ENCODE measurements at places on chromosomes 1 and 21.

DNA sequence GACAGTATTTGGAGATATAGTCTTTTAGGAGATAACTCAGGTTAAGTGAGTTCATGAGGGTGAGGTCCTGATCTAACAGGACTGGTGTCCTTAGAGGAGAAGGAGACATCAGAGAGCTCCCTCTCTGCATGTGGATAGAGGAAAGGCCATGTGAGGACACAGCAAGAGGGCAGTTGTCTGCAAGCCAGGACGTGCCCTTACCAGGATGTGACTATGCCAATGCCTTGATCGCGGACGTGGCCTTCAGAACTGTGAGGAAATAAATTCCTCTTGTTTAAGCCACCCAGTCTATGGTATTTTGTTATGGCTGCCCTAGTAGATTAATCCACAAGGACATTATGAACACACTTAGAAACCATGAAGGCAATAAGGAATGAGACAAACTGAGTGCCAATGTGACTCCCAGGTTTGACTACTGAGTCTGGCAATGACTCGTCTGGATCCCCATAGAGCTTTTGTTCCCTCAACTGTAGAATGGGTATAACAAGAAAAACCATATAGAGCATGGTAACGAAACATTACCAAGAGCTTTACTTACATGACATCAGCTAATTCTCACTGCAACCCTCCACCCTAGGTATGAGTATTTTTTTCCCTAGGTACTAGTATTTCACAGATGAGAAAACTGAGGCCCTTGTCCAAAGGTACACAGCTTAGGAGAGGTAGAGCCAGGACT is 6.5 kb downstream of the URB1 start:
- DNase-seq = no peak

GRCh38 chr1:15788624-15789301 is 18.7 kb downstream of the UQCRHL start:
- DNase-seq = no peak

DNA sequence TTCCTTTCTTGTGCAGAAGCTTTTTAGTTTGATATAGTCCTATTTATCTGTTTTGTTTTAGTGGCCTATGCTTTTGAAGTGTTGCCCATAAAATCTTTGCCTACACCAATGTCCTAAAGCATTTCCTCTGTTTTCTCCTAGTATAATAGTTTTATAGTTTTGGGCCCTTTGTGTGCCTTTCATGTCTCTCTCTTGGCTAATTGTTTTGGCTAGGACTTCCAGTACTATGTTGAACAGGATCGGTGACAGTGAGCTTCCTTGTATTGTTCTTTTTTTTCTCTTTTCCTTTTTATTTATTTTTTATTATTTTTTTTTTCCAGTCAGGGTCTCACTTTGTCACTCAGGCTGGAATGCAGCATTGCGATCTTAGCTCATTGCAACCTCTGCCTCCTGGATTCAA is 47.0 kb upstream of the WARS2 start:
- no peak for DNase-seq

- no peak for DNase-seq
Observed at GRCh38 chr1:167161242-167161641, 59.4 kb upstream of the POU2F1 start.

GRCh38 chr21:18986197-18986596 is 582.6 kb upstream of the TMPRSS15 start:
- DNase-seq = no peak

DNA sequence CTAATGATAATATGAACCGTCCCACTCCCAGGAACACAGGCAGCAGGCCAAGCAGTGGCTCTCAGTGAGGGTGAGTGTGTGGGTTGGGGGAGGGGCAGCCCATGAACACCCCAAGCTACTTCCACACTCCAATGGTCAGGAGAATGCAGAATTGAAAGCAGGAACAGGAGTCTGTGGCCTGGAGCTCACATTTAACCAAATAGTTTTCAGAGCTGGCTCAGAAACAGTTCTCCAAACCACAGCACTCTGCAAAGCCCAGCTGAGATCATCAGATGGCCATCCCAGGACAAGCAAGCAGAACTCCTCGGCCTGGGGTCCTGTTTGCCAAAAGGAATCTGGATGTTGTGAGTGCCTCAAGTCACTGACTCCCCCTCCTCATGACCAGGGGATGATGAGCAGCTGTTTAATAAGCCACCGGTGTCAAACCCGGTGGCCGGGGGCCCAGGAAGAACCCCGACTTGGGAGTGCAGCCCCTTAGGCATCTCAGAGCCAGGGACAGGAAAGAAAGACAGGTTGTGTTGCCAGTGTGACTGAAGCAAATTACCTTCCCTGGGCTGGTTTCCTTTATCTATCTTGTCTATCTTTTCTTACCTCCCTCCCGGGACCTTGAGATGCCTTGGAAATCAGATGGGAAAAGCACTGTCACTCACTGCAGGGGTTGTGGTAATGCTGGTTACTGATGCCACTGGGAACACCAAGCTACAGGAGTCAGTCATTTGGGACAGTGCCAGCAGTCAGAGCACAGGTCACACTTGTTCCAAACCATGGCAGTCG is 20.4 kb downstream of the DEGS1 start:
- DNase-seq = peak; percentile 65

DNA sequence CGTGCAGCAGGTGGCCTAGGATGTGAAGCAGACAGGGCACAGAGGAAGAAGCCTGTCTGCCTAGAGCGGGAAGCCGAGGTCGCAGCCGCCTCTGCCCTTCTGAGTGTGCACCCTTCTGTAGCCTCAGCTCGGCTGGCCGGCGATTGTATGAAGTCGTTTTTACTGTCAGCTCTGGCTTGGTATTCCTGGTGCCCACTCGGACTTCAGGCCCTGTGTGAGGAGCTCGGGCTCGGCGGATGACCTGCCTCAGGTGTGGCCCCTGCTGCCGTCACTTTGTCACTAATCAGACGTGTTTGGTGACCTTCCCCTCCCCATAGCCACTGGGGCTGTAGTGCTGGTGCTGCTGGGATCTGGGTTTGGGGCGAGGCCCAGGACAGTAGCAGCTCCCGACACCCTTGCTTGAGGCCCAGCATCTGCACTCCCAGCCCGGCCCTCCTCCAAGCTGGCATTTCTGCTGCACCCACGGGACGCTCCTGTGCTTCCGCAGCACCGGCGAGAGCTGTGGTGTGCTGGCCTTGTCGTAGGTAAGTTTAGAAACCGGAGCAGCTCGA is 18.1 kb downstream of the SLX9 start:
- no peak for DNase-seq

- DNase-seq = no peak
Observed at GRCh38 chr1:236027104-236027503, 37.8 kb downstream of the NID1 start.

GRCh38 chr21:17554679-17555465 is 42.0 kb downstream of the CXADR start:
- no peak for DNase-seq

DNA sequence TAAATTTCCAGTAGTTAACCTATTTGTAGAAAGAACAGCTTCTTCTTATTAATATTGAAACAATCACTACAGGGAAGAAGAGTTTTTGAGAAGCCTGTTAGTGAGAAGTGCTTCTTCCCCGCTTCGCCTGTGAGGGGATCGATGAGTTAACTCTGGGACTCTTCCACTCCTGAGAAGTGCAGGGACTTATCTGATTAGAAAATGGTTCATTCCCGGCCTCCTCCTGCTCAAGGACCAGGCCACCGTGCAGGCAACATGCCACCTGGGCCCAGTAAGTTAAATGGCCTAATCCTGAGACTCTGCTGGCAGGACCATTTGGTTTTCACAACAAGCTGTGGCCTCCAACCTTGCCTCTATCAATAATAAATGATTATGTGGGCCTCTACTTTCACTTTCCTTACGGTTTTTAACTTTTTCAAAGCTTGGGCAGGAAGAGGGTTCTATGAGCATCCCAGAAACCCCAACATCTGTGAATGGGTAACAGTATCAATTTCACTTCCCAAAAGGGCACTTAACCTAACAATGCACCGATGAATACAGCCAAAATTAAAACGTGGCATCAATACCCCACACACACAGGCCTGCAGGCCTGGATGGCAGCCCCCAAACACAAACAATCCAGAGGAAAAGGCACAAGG is 33.1 kb downstream of the SIPA1L2 start:
- no peak for DNase-seq

DNA sequence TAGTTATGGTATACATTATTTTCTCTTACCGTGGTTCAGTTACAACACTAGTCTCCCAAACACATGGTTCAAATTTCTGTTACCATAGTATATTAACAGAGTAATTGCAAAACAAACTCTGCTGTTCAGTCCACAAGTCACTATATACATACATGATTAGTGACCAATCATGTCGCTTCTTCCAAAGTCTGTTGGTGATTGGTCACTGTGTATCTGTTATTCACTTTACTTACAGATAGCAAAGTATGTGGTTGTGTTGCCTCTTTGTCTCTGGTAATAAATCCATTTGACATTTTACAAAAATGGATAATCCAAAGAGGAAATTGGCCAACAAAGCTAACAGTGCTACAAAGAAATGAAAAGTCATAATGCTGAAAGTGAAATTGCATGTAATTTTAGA is 107.2 kb downstream of the RABGAP1L start:
- DNase-seq = no peak

DNA sequence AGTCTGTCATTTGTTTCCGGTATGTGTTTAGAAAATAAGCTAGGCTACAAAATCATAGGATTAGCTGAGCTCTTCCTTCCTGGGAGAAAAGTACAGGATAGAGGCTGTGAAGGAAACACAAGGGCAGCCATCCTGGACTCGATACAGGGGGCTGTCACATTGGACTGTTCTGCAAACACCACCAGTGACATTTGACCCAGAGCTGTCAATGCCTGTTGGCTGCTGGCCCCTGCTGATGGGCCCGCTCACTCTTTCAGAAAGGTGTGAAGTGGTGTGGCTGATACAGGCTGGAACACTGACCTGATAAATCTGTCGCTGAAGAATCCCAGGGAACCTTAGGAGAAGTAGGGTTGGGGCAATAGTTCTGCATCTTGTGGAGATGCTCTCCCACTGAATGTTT is 183.1 kb downstream of the RHOU start:
- no peak for DNase-seq

DNA sequence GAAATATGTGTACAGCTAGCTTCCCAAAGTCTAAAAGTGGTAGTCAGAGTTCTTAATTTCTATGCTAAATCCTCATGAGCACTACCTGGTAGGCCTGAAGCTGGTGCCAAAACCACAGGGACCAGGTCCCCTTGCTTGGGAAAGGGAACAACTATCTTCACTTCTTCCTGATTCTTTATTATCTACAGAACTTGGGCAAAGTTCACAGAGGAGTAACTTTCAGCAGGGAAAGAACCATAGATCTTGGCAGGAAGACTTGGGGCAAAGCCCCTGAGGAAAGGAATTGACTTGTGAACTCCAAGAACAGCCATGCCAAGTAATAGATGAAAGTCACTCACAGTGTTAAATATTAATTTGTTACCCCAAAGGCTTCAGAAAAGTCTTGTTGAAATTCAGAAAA is 193.0 kb downstream of the ZC3H11B start:
- no peak for DNase-seq

DNA sequence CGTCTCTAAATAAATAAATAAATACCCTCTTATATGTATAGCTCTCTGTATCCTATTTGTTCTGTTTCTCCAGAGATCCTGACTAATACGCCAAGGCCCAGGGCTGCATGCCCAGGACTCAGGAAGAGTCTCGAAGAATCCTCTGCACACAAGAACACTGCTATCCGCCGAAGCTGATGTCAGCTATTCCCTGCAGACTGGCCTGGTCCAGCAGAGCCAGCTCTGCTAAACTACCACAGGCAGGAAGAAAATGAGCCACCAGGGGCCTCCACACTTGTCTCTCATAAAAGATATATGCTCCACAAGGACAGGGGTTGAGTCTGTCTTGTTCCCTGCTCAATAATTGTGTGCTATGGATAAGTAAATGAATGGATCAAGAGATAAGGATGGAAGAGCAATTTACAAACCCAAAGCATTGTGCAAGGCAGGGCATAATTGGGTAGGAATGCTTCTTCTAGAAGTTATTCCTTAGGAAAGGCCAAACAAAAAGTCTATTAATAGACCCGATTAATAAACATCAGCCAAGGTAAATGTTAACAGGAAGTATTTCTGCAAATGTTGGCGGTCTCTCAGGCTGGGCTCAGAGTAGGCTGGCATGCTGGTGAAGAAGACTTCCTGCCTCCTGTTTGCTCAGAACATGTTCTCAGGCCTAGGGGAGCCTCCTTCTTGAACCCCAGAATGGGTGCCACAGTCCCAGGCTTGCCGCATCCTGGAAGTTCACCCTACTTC is 26.3 kb upstream of the MAN1C1 start:
- DNase-seq = no peak

- DNase-seq = no peak
Observed at GRCh38 chr1:219913005-219913770, 15.2 kb downstream of the SLC30A10 start.

GRCh38 chr21:43358940-43359822 is 67.8 kb downstream of the SIK1 start:
- no peak for DNase-seq

DNA sequence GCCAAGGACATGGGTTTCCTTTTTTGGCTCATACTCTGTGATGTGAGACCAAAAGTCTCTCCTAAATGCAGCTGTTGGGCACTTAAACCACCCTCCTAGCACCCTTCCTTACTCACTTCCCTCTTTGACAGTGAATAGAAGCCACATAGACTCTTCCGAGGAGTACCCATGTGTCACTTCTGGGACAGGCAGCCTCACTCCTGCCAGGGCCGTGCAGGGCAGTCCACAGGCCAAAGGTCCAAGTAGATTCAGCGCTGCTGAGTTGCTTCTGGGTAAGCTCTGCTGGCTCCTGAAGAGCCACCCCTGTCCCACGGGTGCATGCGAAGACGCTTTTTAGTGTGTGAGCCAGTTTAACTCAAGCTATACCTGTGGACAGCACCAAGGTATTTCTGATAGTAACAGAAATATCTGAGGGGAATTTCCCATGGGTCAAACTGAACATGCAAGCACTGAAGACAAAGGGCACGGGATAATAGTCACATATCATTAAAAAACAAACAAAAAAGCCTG is 36.8 kb upstream of the BMP8B start:
- no peak for DNase-seq
